ENCODE measurements at places on chromosomes 1 and 21.

DNA sequence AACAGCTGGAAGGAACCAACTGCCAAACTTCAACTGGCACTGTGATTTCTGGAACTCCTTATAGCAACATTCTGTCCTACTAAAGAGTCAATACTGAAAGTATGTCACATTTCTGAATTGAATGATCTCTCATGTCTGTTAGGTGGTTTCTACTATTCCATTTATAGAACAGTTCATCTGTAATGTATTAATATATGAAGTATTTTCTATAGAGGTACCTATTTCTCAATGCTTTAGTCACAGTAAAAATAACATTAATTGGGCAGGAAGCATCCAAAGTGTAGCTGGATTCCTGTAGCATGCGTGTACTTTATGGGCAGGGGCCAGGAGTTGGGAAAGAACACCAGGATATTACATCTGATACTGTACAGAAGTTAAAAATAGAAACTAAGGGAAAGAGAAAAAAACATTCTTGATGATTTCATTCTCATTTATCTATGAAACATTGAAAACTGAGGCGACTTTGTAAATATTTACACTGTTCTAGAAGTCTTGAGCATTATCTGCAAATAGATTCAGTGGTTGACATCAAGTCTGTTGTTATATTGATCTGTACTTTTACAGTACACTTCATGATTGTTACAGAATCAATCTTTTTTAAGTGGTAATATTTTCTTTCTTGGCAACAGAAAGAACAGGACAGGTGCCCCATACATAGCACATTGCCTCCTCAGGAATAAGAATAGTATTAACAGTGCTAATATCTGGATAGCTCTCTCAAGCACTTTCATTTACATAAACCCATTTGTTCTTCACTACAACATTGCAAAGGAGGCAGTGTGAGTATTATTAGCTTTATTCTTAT lies 6.2 kb upstream of the ZNF281 start:
- H3K4me1 ChIP-seq: no peaks in the 10 kb centered on the region
- no peak for DNase-seq
- H3K27ac ChIP-seq: no peak overlapping the region
- no peak overlapping the region for H3K4me3 ChIP-seq
- no peaks in the 10 kb centered on the region for H3K27me3 ChIP-seq
- no peaks in the 10 kb centered on the region for H3K36me3 ChIP-seq

DNA sequence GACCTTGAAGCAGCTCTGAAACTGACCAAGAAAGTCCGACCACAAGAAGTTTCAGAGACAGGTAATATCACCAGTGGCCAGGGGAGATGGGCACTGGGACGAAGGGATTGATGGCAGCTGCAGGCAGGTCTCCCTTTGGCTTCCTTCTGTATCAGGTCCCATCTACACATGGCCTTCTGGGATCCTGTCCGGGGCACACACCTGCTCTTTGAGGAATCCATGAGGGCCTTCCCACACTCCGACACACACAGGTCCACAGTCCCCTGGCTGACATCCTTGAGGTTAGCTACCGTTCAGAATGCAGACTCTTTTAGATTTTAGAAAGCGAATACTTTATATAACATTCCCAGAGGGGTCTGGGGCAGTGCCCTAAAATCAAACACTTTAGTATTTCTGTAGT lies 26.5 kb upstream of the TMEM125 start:
- H3K27me3 ChIP-seq: no peaks in the 10 kb centered on the region
- H3K27ac ChIP-seq: no peak overlapping the region

- H3K4me1 ChIP-seq: no peaks in the 10 kb centered on the region
- no peak overlapping the region for H3K4me3 ChIP-seq
- H3K27me3 ChIP-seq: no peaks in the 10 kb centered on the region
- no peaks in the 10 kb centered on the region for H3K36me3 ChIP-seq
- H3K27ac ChIP-seq: no peak overlapping the region
Measured at GRCh38 chr1:194477908-194478307, 1291.5 kb upstream of the B3GALT2 start.

GRCh38 chr1:214518361-214518760 lies 33.0 kb downstream of the PTPN14 start:
- no peak for DNase-seq
- H3K27ac ChIP-seq: no peak overlapping the region
- H3K36me3 ChIP-seq: no peaks in the 10 kb centered on the region
- H3K4me1 ChIP-seq: no peaks in the 10 kb centered on the region
- H3K4me3 ChIP-seq: no peak overlapping the region

- H3K4me1 ChIP-seq: no peaks in the 10 kb centered on the region
- no peak overlapping the region for H3K4me3 ChIP-seq
Measured at GRCh38 chr1:26857473-26858060, 5.4 kb upstream of the SFN start.

DNA sequence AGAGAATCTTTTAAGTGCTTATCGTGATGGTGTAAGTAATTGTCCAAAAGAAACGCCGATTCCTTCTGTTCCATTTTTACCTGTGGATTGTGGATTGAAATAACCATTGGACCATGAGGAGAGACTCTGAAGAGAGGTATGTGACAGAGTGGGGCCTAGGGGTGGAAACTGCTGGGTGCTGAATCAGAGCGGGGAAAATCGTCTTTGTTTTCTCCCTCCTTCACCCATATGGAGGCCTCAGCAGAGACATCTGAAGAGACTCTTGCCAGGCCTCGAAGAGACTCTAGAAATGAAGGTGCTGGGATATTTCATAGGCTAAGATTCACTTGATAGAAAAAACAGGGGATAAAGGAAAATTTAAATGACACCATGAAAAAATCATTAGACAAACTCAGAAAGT lies 1327.0 kb downstream of the BRINP3 start:
- no peak for DNase-seq

DNA sequence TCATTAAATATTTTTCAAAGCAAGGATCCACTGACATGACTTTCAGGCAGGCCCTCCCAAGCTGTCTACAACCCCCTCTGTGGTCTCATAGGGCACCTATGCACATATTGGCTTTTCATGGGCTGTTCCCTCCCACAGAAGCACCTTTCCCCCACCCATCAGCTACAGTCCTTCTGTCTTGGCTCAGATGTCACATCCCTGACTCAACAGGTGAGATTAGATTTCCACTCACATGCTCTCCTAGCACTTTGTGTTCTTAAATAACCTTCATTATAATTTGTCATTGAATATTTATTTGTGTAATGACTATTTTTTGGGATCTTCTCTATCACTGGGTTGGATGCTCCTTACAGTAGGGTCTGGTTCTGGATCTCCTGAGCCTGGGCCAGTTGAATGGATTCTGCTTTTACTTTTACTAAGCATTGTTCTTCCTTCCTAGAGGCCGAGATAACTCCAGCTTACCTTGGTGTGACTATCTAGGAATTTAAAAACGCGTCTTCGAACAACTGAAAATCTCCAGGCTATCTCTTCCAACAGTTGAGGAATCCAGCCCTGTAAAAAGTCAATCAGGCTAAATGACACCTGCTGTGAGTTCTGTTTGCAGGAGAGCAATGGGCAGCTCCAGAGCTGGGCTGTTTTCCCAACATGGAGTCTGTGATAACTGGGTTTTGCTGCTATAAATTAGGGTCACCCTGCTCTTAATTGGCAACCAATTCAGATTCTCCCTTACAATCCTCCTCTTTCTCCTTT lies 16.2 kb downstream of the ROR1 start:
- no peaks in the 10 kb centered on the region for H3K4me1 ChIP-seq
- H3K27me3 ChIP-seq: no peaks in the 10 kb centered on the region
- H3K4me3 ChIP-seq: no peak overlapping the region
- no peaks in the 10 kb centered on the region for H3K36me3 ChIP-seq
- H3K27ac ChIP-seq: no peak overlapping the region
- DNase-seq: no peak

GRCh38 chr1:54575161-54575560 lies 27.1 kb downstream of the ACOT11 start:
- no peak overlapping the region for H3K27ac ChIP-seq
- H3K36me3 ChIP-seq: no peaks in the 10 kb centered on the region
- no peaks in the 10 kb centered on the region for H3K4me1 ChIP-seq
- DNase-seq: no peak

GRCh38 chr1:241848686-241849344 lies 811 bp downstream of the EXO1 start:
- peak overlapping the region; percentile 96 for H3K4me3 ChIP-seq
- no peak overlapping the region for H3K27ac ChIP-seq
- no peak for DNase-seq
- H3K27me3 ChIP-seq: no peaks in the 10 kb centered on the region
- peaks cover 3% of the 10 kb centered on the region for H3K36me3 ChIP-seq

DNA sequence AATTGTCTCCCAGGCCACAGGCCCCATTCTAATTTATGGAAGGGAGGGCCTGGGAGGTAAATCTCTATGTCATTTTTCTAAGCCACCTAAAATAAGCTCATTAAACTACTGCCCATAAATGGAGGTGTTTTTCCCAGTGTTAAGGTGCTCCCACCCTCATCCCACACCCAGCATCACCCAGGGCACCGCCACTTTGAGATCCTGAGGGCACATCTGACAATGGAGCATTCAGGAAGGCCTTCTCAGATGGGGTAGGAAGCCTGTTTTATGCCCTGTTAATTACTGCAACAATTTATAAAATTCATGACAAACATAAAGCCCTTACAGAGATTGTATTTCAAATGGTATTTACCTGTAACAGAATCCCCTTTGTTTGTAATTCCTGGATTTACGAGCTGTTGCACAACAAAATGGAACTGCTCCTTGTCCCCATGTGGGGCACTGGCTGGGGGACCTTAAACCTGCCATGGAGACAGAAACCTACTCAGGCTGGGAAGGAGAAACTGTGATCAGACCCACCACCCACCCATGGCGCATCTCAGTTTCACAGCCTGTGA lies 319.5 kb upstream of the USP24 start:
- no peak for DNase-seq
- no peaks in the 10 kb centered on the region for H3K4me1 ChIP-seq
- H3K27me3 ChIP-seq: no peaks in the 10 kb centered on the region
- H3K36me3 ChIP-seq: no peaks in the 10 kb centered on the region
- no peak overlapping the region for H3K4me3 ChIP-seq

GRCh38 chr21:14306126-14306907 lies 76.6 kb downstream of the HSPA13 start:
- no peak for DNase-seq
- H3K36me3 ChIP-seq: no peaks in the 10 kb centered on the region
- no peaks in the 10 kb centered on the region for H3K27me3 ChIP-seq
- H3K27ac ChIP-seq: no peak overlapping the region

- no peaks in the 10 kb centered on the region for H3K27me3 ChIP-seq
- peaks cover 35% of the 10 kb centered on the region for H3K36me3 ChIP-seq
- peaks cover 20% of the 10 kb centered on the region for H3K4me1 ChIP-seq
- peak overlapping the region; percentile 37 for H3K4me3 ChIP-seq
- peak overlapping the region; percentile 63 for H3K27ac ChIP-seq
- DNase-seq: peak; percentile 52
Measured at GRCh38 chr1:204461331-204462228, 33.0 kb downstream of the PIK3C2B start.

- H3K27ac ChIP-seq: no peak overlapping the region
- DNase-seq: no peak
- H3K36me3 ChIP-seq: no peaks in the 10 kb centered on the region
- H3K27me3 ChIP-seq: peaks cover 3% of the 10 kb centered on the region
- no peak overlapping the region for H3K4me3 ChIP-seq
Measured at GRCh38 chr1:156448134-156448967, 52.2 kb downstream of the MEF2D start.

- peaks cover 15% of the 10 kb centered on the region for H3K4me1 ChIP-seq
- no peak overlapping the region for H3K27ac ChIP-seq
- H3K27me3 ChIP-seq: no peaks in the 10 kb centered on the region
- H3K4me3 ChIP-seq: no peak overlapping the region
- no peak for DNase-seq
Measured at GRCh38 chr1:3040004-3040403, 18.7 kb downstream of the ACTRT2 start.

- H3K4me1 ChIP-seq: no peaks in the 10 kb centered on the region
- no peak overlapping the region for H3K4me3 ChIP-seq
- no peaks in the 10 kb centered on the region for H3K27me3 ChIP-seq
- DNase-seq: no peak
- H3K27ac ChIP-seq: no peak overlapping the region
Measured at GRCh38 chr1:5865774-5866173, 126.5 kb downstream of the NPHP4 start.

DNA sequence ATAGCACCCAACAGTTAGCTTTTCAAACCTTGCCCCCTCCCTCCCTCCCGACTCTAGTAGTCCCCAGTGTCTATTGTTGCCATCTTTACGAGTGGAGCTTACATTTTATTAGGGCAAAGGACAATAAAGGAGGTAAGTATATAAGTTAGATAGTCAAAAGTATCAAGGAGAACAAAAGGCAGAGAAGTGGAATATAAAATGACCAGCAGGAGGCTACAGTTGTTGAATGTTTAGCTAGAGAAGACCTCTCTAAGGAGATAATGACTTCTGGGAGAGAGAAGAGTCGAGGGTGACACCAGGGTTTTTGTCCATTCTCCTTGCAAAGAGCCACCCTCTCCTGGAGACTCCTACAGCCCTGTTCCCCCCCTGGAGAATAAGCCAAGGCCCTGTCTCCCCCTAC lies 48.7 kb downstream of the SYT6 start:
- no peak for DNase-seq
- no peak overlapping the region for H3K27ac ChIP-seq
- no peaks in the 10 kb centered on the region for H3K36me3 ChIP-seq
- no peak overlapping the region for H3K4me3 ChIP-seq
- H3K4me1 ChIP-seq: no peaks in the 10 kb centered on the region

GRCh38 chr1:172089768-172090510 lies 248.6 kb downstream of the DNM3 start:
- H3K27ac ChIP-seq: no peak overlapping the region
- no peak overlapping the region for H3K4me3 ChIP-seq
- no peaks in the 10 kb centered on the region for H3K27me3 ChIP-seq
- H3K4me1 ChIP-seq: no peaks in the 10 kb centered on the region

DNA sequence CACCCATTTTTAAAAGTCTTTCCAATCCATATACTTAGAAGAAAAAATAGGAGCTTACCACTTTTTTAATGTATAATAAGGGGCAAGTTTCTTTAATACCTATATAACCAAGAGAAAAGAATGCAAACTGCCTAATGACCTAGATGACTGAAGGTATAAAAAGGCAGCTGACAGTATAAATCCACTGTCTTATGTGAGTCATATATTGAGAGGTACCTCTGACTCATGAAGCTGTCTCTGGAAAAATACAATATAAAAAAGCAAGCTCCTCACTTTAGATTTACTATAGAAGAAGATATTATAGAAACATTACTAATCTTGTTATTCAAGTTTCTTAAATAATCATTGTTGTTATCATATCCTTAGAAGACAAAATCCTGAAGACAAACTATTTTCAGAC lies 144.2 kb downstream of the VAV3 start:
- no peak overlapping the region for H3K4me3 ChIP-seq
- H3K4me1 ChIP-seq: peaks cover 7% of the 10 kb centered on the region
- H3K27ac ChIP-seq: no peak overlapping the region

DNA sequence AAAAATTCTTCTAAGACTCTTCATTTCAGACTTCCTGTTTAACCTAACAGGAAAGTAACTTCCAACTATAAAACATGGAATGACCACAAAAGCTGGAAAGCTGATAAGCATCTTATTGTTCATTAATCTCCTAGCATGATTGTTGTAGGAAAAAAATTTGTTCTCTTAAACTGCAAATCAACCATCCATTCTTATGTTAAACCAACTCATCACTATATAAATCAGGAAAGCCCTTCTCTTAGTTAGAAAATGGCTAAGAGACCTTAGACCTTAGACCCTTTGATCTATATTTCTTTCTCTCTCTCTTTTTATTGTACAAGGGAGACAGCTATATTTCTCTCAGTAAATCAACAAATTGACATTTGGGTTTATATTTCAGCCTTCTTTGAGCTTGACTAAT lies 101.4 kb downstream of the UBE2U start:
- H3K36me3 ChIP-seq: no peaks in the 10 kb centered on the region
- DNase-seq: no peak
- H3K4me3 ChIP-seq: no peak overlapping the region
- H3K27me3 ChIP-seq: no peaks in the 10 kb centered on the region
- H3K4me1 ChIP-seq: no peaks in the 10 kb centered on the region

Data from naive thymus-derived CD4-positive, alpha-beta T cell (primary cell).